Sciatic nerve (tissue), 2 donors: ENCODE measurements at places on chromosomes 2 and 18. TPM values are rescaled to one million over a fixed set of nuclear protein-coding genes. Genes with fewer than 3 reads are reported as not detected.

DNA sequence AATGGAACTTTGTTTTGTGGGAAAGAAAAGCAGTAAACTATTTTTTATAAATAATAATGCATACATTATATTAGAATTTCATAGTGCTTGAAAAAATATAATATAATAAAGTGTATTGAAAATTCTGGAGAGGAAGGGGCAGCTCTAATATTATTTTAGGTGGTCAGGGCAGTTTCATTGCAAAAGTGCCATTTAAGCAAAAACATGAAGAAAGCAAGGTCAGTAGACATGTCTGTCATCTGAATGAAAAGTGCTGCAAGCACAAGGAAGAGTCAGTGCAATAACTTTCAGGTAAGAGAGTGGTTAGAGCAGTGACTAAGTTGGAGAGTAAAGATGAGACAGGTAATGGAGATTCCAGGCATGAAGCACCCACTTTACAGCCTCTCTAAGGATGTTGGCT is 435.6 kb upstream of the REG3G start:
- DNase-seq, result no peak

GRCh38 chr18:13429884-13430510 is 211.4 kb downstream of the LDLRAD4 start:
- no peak for DNase-seq

- no peak for DNase-seq
Observed at GRCh38 chr2:50995610-50996009, 36.3 kb downstream of the NRXN1 start.

DNA sequence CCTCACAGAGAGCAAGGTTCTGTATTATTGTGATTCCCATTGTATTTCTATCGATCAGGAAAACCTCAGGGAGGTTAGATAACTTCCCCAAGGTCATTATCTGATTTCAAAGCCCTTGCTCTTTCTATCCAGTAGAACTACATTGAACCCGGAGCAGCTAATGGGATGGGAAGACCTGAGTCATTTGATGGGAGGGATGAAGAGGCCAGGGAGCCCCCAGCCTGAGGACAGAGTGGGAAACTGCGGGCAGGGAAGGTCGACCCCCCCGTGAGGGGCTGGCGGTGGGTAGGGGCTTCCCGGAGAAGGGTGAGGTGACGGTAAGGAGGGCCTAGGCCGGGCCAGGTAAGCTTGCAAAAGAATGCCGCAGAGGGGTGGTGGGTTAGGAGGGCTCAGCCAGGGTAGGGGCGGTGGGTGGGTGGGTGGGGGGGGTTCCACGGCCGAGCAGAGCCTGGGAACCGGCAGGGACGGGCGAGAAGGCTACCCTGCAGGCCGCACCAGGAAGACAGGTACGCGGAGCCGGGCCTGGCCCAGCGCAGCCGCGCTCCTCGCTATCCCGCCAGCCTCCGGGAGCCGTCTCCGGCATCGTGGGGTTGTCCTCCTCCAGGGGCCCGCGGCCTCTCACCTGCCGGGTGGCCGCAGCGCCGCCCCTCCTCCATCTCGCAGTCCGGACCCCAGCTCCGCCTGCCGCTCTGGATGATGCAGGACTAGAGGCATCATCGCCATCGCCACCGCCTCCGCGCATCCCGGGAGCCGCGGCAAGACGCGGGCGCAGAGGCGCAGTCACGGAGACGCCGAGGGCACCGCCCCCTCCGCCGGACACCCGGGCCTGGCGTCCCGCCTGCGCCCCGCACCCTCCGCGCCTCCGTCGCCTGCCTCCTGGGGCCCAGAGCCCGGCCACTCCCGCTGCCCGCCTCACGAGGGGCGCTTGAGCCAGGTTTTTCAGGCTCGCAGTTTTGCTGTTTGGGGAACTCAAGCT is at the start of gene GPR75:
Gene GPR75 (minus strand): TSS at position 762 of the 976 bp plus-strand sequence. CDS start 5,211 bp downstream, outside the sequence.
- peak; percentile 58 for DNase-seq

DNA sequence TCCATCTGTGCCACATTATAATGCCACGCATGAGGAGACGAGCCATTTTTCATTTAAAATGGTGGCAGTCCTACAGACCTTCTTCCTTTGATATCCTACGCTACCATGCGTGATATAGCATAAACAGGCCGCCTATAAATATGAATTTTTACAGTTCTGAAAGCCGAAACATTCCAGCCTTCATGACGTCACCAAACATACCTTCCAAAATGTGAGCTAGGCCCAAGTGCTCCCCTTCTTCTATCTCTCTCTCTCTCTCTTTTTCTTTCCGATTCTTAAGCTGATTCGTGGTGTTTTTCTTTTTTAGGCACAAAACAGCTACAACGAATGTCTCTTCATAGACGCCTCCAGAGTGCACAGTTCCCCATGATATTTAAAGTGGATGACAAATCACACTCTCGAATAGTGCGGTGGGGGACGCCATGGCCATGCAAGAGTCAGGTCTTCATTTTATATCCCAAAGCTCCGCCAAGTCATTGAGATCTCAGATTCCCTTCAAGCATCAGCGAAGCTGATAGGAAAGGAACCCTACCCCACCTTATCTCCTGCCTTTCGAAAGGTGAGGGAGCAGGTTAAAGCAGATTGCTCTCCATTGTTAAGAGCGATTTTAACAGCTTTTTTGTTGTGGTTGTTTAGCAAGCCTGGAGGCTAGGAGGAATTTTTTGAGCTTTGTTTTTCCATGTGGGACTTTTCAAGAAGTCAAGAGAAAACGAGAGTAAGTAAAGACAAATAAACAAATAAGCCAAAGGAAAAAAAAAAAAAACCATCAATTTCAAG is 436.3 kb downstream of the CMPK2 start:
- DNase-seq, result no peak

- DNase-seq, result no peak
Observed at GRCh38 chr2:16257322-16258028, 317.1 kb downstream of the MYCN start.

- DNase-seq, result peak; percentile 45
Observed at GRCh38 chr18:79746730-79747129, 51.0 kb upstream of the KCNG2 start.

DNA sequence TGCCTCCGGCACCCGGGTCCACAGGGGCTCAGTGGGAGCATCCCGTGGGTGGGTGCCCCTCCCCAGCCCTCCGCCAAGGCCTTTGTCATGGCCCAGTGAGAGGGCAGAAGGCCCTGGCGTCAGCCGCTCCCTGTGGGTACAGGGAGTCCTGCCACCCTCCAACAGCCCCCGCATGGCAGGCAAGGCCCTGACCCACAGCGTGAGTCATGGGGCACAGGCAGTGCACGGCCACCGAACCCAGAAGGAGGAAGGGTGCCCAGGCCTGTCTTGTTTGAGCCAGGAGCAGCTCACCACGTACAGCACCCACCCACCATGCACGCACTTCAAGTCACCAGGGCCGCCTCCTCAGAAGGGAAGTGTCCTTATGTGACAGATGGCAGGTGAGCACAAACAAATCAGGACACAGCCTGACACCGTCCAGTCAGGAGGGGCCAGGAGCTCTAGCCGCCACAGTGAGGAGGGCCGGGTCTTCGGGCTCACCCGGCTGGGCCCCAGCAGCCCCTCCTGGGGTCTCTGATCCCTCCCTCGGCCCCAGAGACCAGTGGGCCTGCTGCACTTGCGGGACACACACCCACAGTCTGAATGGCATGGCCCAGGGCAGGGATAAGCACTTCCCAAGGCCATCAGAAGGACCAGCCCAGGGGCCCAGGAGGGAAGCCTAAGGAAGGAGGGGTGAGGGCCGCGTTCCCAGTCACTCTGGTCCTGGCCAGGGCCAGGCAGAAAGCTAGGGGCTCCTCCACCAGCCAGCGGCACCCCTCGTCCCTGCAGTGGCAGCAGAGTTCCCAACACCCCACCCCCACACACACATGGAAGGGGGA is 25.8 kb downstream of the BIN1 start:
- peak; percentile 80 for DNase-seq

- no peak for DNase-seq
Observed at GRCh38 chr18:273525-273924, 5.7 kb upstream of the THOC1 start.

DNA sequence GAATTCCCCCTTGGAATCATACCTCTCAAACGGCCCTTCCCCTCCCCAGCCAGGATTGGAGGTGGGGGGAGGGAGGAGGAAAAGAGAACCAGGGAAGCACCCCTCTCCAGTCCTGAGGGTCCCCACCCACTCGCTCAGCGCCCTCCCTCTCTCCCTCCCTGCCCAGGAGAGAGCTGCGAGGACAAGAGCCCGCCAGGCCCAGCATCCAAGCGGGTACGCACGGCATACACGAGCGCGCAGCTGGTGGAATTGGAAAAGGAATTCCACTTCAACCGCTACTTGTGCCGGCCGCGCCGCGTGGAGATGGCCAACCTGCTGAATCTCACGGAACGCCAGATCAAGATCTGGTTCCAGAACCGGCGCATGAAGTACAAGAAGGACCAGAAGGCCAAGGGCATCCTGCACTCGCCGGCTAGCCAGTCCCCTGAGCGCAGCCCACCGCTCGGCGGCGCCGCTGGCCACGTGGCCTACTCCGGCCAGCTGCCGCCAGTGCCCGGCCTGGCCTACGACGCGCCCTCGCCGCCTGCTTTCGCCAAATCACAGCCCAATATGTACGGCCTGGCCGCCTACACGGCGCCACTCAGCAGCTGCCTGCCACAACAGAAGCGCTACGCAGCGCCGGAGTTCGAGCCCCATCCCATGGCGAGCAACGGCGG is 14.4 kb downstream of the HOXD3 start:
- DNase-seq, result no peak

DNA sequence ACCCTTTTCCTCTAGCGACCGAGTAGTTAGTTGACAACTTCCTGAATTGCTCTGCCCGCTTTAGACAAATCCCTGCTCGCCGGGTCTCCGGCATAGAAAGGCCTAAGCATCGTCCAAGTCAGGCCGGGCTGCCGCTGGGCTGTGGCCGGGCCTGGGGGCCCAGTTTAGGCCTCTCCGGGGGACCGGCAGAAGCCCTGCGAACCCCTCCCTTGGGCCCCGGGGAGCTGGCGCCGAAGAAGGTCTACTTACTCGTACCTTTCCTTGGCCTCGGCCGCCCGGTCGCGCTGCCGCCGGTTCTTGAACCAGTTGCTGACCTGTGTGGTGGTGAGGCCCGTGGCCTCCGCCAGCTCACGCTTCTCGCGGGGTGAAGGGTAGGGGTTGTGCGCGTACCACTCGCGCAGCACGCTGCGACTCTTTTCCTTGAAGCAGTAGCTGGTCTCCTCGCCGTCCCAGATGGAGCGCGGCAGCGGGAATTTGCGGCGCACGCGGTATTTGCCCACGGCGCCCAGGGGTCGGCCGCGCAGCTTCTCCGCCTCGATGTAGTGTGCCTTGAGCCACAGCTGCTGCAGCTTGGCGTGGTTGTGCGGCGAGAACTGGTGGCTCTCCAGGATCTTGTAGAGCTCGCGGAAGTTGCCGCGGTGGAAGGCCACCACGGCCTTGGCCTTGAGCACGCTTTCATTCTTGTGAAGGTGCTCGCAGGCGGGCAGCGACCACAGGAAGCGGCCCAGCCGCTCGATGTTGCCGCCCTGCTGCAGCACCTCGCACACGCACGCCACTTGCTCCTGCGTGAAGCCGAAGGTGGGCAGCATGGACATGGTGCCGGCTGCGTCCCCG is 739 bp downstream of the SIX2 start:
- no peak for DNase-seq

- no peak for DNase-seq
Observed at GRCh38 chr2:219612577-219613286, 14.7 kb upstream of the SLC4A3 start.

DNA sequence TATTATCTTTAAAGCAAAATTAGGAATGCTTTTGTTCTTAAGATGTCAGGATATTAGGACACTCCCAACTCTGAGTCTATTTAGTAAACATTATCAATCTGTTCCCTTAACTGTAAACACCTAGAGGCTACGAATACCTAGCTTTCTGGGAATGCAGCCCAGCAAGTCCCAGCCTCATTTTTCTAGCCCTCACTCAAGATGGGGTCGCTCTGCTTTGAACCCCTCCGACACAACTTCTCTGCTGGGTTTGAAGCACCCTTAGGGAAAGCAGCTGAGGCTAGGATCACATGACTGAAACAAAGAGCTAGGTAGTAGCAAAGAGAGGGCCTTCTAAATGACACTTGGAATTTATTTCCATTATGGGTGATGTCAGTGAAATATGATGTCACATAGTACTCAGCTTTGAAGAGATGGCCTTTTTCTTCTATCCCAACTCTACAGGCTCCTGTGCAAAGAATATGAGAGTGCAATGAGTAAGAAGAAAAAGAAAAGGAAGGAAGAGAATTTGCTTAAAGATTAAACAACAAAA is 114.7 kb downstream of the CSRNP3 start:
- no peak for DNase-seq

GRCh38 chr2:140526575-140526974 is 1604.2 kb downstream of the LRP1B start:
- DNase-seq, result no peak

- DNase-seq, result no peak
Observed at GRCh38 chr2:238055841-238056240, 5.0 kb upstream of the SCLY start.

DNA sequence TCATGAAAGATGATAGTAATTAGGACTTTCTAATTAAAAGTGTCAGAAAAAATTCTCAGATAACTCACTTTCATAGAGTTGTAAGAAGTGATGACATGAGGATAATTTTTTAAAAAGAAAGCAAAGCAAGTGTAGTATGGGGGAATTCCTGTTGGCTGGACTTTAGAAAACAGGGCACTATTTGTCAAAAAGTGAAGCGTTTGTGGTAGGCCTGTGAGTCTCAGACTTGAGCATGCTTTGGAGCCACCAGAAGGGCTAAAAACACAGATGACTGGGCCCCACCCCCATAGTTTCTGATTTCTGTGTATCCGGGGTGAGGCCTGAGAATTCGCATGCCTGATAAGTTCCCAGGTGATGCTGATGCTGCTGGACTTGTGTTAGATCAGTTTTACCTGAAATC is 222.6 kb upstream of the LRRTM1 start:
- DNase-seq, result no peak

- DNase-seq, result no peak
Observed at GRCh38 chr2:6994536-6995128, 77.4 kb downstream of the RNF144A start.

GRCh38 chr2:55051026-55051866 is 995 bp upstream of the RTN4 start:
- DNase-seq, result peak; percentile 76

DNA sequence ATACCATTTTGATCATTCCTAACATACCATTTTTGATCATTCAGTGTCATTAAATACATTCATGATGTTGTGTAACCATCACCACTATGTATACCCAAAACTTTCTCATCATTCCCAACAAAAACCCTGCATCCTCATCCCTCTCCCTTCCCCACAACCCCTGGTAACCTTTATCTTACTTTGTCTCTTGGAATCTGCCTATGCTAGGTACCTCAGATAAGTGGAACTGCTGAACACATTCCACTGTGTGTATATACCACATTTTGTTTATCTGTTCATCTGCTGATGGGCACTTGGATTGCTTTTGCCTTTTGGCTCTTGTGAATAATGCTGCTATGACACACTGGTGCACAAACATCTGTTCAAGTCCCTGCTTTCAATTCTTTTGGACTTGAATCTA is 83.8 kb upstream of the TFCP2L1 start:
- no peak for DNase-seq

The MYOM1 gene
- 19.9 TPM for total RNA-seq

The TXNDC2 gene
- total RNA-seq, result not detected

The HES6 gene
- total RNA-seq, result 6.1 TPM

The GULP1 gene
- 70.1 TPM for total RNA-seq

The UGT1A5 gene
- not detected for total RNA-seq

The CENPO gene
- total RNA-seq, result 3.7 TPM

The CELF4 gene
- 0.45 TPM for total RNA-seq

The POMC gene
- 1.1 TPM for total RNA-seq

The NCOA1 gene
- total RNA-seq, result 89.7 TPM

The EFEMP1 gene
- total RNA-seq, result 139 TPM

The LIMS3 gene
- 3.7 TPM for total RNA-seq

The TUBA4B gene
- not detected for total RNA-seq

The MC4R gene
- total RNA-seq, result not detected

The MRPL44 gene
- 14.5 TPM for total RNA-seq

The LIMS4 gene
- total RNA-seq, result 2.2 TPM

The PREB gene
- total RNA-seq, result 30.3 TPM

The REG1B gene
- 2.3 TPM for total RNA-seq

The RAB17 gene
- total RNA-seq, result 1.1 TPM

The HOXD12 gene
- not detected for total RNA-seq

The EMX1 gene
- not detected for total RNA-seq
